Eye (tissue), 1 donor: ENCODE measurements at places on chromosomes 2 and 18.

- peak; percentile 18 for DNase-seq
These were observed 29.9 kb downstream of the CHCHD5 start for GRCh38 chr2:112614201-112614840.

DNA sequence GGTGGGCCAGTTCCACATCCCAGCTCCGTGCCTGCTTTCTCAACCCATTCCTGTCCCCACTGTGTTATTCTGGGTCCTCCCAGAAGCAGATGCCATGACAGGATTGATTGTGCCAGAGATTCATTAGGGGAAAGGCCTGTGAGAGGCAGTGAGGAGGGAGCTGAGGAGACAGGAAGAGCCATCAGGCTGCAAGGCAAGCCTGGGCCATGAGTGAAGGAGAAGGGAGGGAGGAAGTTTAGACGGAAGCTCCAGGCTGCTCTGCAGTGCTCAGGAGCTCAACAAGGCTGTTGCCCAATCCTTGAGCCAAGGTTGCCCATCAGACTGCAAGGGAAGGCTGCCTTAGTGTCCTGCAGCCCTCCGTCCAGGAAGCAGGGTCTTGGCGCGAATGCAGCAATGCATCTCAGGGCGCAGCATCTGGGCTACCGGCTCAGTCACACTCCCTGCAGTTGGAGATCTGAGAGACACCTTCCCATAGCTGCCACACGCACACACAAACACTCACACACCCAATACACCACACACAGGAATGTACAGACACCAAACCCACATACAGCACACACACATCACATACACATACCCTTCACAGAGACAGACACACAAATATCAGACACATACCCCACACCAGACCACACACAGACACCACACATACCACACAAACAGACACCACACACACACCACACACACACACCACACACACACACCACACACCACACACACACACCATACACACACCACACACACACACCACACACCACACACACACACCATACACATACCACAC is 139.5 kb upstream of the NDUFV2 start:
- DNase-seq, result no peak

GRCh38 chr2:12718015-12718671 is 1.4 kb downstream of the TRIB2 start:
- peak; percentile 83 for DNase-seq

GRCh38 chr18:47767699-47768098 is 162.8 kb downstream of the SMAD2 start:
- DNase-seq, result no peak

GRCh38 chr2:127182626-127183458 is 37.3 kb downstream of the CYP27C1 start:
- DNase-seq, result no peak

- no peak for DNase-seq
These were observed 851.8 kb upstream of the CRIM1 start for GRCh38 chr2:35503738-35504199.

GRCh38 chr2:156423674-156424282 is 12.4 kb upstream of the GPD2 start:
- peak; percentile 34 for DNase-seq

DNA sequence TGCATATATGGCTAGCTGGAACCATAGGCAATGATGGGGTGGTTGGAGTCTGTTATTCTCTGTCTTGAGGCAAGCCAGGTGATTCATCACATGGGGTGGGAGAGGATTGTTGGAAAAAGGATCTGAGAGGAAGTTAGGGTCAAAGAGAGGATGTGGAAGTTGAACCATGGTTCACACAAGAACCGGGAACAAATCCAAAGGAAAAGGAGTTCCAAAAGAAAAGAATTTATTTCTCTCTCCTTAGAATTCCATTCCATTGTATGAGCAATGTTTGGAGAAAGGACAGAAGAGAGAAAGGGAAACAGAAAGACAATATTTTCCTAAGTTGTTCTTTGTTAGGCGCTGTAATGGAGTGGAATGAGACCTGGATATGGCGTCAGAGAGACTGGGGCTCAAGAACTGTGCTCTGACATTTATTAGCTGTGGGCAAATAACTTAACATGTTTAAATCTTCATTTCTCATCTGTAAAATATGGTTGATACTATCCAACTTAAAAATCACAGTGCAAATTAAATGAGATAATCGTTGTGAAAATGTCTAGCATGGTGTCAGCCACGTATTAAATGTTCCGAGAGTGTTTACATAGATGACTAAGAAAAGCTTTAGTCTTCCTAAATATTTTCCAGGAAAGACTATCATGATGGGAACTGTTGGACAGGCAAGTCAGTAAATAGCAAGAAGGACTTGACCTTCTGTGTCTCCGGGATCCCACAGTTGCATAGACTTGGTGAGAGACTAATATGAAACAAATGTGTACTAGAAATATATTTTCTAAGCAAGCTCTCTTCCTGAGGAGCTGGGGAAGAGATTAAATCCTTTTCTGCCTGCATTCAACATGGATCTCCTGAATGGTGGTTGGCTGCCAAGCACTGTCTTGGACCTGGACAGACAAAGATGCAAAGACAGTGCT is 71.4 kb downstream of the TRIB2 start:
- peak; percentile 20 for DNase-seq

DNA sequence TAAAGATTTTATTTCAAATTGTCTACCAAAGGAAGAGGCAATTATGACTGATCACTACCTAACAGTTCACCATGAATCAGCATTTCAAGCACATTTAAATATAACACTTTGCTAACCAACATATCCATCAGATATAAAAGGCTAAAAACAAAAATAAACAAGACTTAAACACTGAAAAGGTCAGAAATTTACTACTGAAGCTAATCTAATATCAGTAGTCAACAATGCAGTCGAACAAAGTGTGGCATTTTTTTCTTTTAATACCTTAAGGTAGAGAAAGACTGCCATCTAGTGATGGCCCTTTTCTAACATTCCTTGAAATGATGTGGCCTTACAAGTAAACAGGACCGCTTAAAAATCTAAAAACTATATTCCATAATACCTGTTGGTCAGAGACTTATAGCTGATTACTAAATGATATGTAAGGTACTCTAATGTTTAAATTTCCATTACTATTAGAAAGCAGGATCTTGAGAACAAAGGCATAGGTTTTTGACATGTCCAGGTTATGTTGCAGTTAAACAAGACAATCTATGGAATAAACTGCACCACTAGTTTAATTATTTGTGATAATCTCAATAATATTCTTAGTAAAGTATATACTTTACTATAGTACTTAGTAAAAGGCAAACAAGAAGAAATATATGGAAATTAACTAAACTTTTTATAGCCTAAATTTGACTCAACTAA is 80.0 kb downstream of the EXOC6B start:
- peak; percentile 87 for DNase-seq

GRCh38 chr2:137157851-137158250 is 392.5 kb downstream of the THSD7B start:
- no peak for DNase-seq

DNA sequence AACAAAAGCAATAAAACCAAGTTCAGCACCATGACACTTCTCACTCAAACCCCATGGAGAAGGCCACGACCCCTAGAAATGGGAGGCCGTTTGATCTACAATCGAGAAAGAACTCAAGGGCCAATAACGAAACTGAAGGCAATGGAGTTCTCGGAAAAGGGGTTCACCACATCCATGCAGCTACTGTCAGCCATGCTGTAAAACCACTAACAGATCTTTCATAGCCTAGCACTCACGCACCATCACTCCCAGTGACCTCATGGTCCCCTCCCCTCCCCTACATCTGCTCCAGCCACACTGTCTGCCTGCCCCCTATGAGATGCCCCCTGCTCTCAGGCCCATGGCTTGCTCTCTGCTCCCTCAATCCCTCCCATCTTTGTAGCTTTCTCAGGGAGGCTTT is 135.3 kb downstream of the TMEM163 start:
- DNase-seq, result no peak

- no peak for DNase-seq
These were observed 10.0 kb downstream of the HK2 start for GRCh38 chr2:74843899-74844298.

- DNase-seq, result no peak
These were observed 2.3 kb downstream of the TM4SF20 start for GRCh38 chr2:227376656-227377396.

DNA sequence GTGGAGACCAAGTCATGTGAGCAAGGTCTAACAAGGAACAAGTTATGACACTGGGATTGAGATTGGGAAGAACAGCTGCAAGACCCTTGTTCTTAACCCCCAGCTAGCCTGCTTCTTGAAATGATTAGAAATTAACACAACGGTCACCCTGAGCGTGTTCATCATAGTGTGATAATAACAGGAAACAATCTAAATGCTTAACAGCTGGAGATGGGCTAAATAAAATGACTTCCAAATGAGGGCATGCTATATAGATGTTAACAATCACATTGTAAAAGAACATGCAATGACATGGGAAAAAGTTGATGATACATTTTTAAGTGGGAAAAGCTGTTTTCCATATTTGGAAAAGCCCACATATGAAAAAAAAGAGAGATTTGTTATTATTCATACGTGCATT is 47.6 kb downstream of the RPL37A start:
- DNase-seq, result peak; percentile 46

DNA sequence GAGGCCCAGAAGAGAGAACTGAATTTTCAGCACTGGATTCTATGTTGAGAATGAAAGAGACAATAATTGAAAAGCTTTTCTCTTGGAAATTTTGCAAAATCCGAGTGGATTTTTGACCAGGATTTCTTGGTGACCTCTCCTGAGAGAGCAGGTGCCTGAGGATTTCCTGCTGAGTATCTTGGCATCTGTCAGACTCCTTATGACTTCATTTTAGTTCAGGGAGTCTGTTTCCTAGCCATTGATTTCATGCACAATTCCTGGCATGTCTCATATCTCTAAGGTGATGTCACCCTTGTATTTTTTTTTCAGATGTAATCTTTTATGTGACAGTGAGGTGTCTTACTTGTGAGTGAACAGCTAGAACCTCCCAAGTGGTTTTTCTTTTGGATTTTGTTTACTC is 195.9 kb downstream of the NEDD4L start:
- no peak for DNase-seq

- no peak for DNase-seq
These were observed 16.3 kb upstream of the ATOH8 start for GRCh38 chr2:85737481-85737880.

DNA sequence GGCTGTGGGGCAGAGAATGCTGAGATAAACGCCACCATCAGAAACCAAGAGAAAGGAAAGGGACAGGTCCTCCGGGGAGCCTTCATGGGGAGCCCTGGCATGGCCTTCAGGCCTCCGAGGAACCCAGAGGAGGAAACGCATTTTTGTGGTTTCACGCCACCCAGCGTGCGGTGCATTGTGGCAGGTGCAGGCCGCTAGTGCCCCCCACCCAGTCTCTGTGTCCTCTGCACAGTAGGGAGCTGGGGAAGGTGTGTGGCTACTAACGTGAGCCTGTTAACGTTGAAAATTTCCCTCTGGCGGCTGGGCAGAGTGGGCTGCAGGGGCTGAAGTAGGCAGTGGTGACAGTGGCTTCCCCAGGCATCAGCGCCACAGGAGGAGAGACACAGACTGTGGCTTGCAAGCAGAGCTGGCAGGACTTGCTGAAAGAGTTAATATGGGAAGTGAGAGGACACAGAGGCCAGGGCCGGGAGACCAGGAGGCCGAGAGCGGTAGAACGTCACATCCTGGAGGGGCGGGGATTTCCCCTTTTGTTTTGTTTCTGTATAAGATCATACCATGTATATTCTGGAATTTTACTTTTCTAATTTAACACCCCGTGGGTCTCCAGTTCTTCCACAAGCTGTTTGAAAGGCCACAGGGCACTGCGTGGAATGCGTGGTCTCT is 166.9 kb downstream of the GBX2 start:
- no peak for DNase-seq

DNA sequence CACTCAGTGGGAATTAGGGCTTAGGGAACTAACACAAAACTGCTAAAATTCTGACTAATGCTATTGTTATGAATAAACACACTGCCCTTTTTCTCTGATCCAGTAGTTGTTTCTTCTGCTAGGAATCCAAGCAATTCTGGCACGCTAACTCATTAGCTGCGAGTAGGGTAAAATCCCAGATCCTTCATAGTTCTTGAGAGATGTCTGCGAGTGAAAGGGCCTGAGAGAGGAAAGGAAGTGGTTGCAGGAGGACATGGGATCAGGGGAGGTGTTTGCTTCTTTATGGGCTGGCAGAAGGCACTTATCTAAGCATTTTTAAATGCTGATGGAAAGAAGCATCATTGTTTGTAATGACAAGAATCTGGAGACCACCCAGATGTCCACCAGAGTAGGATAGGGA is 9.4 kb downstream of the MAP3K19 start:
- no peak for DNase-seq

GRCh38 chr2:216493334-216493685 is 5.3 kb upstream of the RPL37A start:
- no peak for DNase-seq

- DNase-seq, result no peak
These were observed 2.0 kb downstream of the MFSD6 start for GRCh38 chr2:190410166-190410565.

DNA sequence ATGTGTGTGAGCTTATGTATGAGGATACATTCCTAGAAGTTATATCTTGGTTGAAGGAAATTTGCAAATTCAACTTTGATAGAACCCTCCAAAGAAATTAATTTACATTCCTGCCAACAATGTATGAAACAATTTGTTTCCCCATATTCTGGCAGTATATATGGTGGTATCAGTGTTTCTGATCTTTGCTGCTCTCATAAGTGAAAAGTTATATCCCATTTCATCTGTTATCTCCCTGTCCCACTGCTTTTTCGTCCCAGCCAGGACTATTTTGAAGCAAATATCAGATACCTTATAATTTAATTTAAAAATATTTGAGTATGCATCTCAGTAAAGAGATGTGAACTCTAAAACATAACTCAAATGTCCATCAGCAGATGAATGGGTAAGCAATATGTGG is 7.1 kb downstream of the UBR3 start:
- no peak for DNase-seq

DNA sequence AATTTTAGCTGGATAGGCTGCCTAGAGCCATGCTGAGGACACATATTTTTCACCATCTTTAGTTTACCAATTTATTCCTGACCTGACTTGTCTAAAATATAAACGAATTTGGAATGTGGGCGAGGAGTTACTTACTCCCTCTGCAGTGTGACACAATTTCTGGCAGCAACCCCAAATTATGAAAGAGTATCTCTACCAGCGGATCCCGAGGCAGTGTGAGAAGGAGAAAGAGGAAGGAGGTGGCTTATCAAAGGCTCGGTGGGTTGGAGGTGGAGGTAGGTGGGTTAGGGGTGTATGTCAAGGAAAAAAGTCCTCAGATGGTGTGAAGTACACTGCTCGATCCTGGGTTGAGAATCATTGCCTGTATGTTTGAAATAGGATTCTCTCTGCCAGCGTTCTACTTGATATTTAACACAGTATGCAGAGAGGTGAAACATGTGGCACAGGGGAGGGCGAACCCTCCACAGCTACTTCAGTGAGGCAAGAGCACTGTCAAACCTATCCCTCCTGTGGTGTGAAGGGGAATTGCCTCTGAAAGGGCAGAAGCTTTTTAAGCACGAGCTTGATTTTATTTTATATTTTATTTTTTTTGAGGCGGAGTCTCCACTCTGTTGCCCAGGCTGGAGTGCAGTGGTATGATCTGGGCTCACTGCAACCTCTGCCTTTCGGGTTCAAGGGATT is 76.0 kb downstream of the RFTN2 start:
- no peak for DNase-seq
